ENCODE measurements at places on chromosomes 7 and 10. TPM values are rescaled to one million over a fixed set of nuclear protein-coding genes. Genes with fewer than 3 reads are reported as not detected.

GRCh38 chr10:131079314-131079713, 232.2 kb downstream of the TCERG1L start:
- peaks cover 10% of the 10 kb centered on the region for H3K4me1 ChIP-seq
- DNase-seq = no peak
- no peak overlapping the region for H3K27ac ChIP-seq
- no peaks in the 10 kb centered on the region for H3K27me3 ChIP-seq

DNA sequence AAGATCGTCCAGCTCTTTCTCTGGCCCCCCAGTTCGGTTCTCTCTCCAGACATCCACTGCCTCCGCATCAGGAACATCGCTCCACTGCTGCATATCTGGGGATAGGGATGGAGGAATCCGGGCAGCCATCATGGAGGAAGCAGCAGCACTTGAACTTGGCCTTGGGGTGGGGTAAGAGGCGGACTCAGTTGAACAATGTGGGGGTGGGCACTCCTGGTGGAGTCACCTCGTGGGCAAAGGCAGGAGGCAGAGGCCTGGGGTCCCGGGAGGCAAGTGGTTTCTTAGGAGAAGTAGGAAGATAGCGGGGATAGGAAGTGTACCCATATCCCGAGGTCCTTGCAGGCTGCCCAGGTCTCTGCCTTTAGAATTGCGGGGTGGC, 98.3 kb downstream of the CHST15 start:
- no peaks in the 10 kb centered on the region for H3K36me3 ChIP-seq
- peaks cover 59% of the 10 kb centered on the region for H3K27me3 ChIP-seq
- peaks cover 5% of the 10 kb centered on the region for H3K4me1 ChIP-seq
- peak; percentile 36 for DNase-seq
- H3K4me3 ChIP-seq = no peak overlapping the region

DNA sequence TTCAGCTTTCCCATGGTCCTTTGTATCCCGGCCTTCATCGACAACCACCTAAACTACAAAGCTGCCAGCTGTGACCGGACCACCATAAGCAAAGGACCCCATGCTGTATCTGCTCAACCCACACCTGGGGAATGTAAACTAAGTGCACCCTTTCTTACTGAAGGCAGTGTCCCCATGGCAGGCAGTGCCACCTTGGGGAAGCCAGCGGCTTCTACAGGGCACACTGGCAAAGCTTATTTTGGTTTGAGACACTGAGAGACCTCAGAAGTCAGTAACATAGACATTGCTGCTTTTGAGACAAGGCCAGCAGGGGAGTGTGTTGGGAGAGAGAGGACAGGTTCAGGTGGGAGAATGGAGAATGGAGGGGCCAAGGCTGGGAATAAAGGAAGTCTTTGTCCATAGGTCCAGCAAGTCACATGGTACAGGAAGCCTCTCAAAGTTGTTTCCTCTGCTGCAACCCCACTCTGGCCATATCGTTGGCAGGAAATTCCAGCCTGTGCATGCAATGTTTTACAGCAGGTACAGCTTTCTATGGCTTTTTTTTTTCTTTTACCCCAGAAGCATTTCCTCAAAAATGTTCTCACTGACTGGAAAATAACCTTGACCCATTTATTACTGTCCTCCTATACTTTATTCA, 85.9 kb upstream of the NPVF start:
- no peaks in the 10 kb centered on the region for H3K36me3 ChIP-seq
- no peak overlapping the region for H3K4me3 ChIP-seq
- no peak overlapping the region for H3K27ac ChIP-seq
- H3K4me1 ChIP-seq = peaks cover 1% of the 10 kb centered on the region

DNA sequence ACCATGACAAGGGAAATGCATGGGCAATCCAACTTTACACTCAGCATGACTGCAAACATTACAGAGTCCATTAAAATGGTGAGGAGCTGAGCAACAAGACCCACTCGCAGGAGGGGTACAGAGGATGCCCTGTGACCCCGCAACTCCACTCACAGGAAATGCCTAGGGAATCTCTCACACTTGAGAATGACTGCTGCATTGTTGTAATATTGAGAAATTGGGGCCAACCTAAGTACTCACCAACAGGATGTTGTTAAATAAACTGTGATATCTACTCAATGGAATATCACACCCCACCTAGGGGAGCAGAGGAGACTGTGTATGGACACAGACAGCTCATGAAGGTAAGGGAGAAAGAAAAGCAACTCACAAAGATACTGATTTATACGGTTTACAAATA, 53.4 kb upstream of the CAMK2B start:
- no peaks in the 10 kb centered on the region for H3K36me3 ChIP-seq
- peak; percentile 16 for DNase-seq
- H3K4me1 ChIP-seq = peaks cover 5% of the 10 kb centered on the region

ITPRID1 gene
- not detected for total RNA-seq

WNT8B gene
- not detected for total RNA-seq

All from activated CD8-positive, alpha-beta memory T cell treated with anti-CD3 and anti-CD28 coated beads, Interleukin-2, amount 10 ng/mL, durations not matched to agents 7 days and 5 days (primary cell).